Hippocampal formation (tissue), 2 donors: ENCODE measurements at places on chromosomes 5 and 9.

DNA sequence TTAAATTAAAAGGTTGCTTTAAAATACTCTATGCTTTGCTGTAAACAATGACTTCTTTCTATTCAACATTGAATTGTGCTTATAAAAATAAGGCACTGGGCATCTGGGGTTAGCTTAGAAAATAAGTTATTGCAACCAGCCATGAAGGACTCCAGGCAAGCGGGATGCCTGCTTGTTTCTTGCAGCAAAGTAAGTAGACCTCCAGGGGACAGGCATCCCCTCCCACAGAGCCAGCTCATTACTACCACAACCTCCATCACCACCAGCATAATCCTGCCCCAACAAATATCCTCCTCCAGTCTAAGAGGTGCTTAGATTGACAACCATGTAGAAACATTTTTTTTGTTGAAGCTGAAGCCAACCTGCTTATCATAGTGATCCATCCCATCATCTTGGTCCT is 190.4 kb downstream of the TARS1 start:
- DNase-seq: no peak

GRCh38 chr9:106862821-106863720 is at the start of gene ZNF462:
Gene ZNF462, plus strand, starts transcription at chr9:106863166. Its CDS starts 60,218 bp downstream, at chr9:106923384.
- DNase-seq: peak; percentile 71

DNA sequence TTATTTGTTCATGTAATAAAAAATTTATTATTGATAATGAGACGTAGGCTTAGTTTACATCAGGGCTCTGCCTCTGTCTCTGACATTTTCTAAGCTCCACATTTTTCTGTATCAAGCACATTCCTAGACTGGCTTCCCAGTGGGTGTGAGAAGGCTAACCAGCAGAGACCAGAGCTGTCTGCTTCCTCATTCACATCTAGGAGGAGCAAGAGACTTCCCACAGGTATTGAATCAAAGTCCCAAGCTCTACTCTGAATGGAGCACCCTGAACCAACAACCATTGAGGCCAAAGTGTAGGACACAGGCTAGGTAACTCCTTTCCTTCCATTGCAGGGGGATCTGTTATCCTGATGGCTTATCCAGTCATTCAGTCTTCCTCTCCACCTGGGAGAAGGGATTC is 72.4 kb downstream of the PARP8 start:
- no peak for DNase-seq

- no peak for DNase-seq
Observed at GRCh38 chr9:114774524-114774923, 31.3 kb downstream of the TNFSF15 start.

DNA sequence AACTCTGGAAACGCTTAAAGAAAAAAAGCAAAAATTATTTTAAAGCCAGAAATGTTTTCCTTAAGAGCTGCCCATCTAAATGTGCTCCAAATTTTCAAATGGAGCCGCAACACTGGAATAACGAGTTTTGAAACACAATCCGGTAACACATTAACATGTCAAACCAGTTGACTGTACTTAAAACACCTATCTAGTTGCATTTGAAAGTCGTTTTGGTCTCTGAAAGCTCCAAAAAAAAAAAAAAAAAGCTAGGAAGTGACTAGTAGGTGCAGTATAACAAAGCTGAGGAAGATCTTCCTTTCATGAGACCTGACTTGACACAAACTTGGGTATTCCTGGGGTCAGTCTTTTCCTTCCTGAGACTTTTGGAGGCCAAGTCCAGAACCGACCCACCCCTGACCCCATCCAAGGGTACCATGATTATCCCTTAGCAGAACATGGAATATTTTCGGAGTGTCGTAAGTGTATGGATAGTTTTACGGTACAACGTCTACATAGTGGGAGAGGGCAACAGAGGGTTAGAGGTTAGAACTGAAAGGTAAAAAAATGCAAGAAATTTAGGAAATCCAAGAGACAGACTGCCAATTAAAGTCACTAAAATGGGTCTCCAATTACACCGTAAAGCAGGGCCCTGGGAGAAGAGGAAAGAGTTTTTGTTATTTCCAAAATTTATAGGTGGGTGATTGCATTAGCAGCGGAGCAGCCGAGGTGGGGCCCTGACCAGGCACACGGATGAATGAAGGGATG is 812 bp downstream of the CETN3 start:
- no peak for DNase-seq

GRCh38 chr5:12316812-12317211 is 412.6 kb upstream of the CTNND2 start:
- DNase-seq: no peak

DNA sequence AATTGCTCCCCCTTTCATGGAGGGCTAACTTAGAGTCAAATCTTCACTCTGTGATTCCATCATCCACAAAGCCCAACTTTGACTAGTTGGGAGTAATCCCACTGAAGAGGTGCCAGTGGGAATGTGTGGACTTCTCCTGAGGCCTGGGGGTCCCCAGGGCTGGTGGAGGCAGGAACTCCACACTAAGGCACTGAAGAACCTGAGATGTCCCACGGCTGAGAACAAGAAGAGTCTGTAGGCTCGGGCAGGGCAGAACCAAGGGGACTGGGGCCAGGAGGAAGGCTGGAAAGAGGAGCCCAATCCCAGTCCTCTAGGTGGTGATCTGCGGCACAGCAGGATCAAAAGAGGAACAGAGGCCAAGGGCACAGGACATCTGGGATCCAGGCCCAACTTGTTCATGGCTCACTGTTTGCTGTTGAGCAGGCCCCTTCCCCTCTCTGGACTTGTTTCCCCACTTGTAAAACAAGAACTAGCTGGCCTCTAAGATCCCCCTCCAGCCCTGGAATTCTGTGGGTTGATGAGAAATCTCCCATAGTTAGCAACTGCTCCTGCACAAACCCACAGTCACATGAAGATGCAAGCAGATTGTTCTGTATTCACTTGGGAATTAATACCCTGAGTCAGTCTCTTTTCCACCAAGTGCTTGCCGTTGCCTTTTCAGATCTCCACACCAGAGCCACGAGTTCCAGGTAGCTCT is 32.7 kb upstream of the ALDH1B1 start:
- no peak for DNase-seq

GRCh38 chr9:14650596-14650995 is 42.6 kb downstream of the ZDHHC21 start:
- DNase-seq: no peak

DNA sequence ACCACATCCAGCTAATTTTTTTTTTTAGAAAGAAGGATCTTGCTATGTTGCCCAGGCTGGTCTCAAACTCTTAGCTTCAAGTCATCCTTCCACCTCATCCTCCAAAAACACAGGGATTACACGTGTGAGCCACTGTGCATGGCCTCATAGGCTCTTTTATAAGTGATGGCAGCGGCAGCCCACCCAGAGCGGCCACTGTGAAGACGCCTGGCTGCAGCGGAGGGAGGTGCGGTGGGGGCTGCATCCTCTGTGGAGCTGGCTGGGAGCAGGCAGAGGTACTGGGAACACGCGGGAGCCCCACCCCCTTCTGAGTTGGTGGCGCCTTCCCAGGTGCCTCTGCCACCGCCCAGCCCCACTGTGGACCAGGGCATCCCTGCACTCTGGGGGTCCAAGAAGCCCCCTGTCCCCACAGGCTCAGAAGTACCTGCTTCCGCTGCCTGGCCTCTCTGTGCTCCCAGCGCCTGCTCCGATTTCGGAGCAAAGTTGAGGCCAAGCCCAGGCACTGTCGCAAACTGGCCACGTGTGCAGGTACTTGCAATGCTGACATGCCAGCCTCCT is 16.9 kb upstream of the ECPAS start:
- no peak for DNase-seq

DNA sequence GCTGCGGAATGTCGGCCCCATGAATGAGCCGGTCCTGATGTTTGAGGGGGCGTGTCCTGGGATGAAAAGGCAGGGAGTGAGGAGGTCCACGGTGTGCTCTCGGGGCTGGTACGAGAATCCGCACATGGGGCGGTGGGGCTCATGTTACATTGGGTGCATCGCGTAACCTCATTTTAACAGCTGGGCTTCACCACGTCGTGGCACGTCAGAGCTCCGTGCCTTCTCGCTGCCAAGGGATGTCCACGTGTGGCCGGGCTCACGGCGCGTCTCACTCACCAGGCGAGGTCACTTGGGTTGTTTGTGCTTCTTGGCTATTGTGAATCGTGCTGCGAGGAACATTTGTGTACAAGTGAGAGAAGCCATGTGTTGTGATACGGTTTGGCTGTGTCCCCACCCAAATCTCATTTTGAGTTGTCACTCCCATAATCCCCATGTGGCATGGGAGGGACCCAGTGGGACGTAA is 29.1 kb upstream of the IRX4 start:
- no peak for DNase-seq

DNA sequence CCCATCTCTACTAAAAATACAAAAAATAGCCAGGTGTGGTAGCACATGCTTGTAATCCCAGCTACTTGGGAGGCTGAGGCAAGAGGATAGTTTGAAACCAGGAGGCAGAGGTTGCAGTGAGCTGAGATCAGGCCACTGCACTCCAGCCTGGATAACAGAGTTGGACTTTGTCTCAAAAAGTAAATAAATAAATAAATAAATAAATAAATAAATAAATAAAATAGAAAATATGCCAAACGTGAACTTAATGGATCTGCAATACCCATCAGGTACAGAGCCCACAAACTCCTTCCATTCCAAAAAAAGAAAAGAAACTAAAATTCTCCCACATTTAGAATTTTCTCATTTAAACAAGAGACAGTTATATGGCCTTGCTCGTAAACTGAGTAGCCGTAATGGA is 702.7 kb downstream of the CDH18 start:
- DNase-seq: no peak

DNA sequence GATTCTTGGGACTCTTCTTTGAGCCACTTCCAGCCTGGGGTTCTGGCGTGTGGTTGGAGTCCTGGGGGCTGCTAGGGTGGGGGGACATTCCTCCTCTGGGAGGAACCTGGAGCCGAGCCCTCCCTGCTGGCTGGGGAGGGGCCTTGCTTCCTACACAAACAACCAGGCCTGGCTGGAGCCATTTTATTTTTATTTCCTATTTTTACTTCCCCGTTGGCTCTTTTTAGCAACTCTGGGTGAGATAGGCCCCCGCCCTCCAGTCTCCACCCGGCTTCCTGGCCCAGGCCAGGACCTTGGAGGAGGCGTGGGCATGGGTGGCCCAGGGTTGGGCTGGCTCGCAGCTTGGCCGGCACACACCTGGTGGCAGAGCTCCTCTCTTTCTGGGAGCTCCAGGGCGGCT is 15.1 kb downstream of the RXRA start:
- no peak for DNase-seq

GRCh38 chr5:153209016-153209415 is 281.5 kb upstream of the GRIA1 start:
- DNase-seq: no peak

- DNase-seq: peak; percentile 79
Observed at GRCh38 chr5:156326718-156327259, at the start of gene SGCD. Gene SGCD, plus strand, starts transcription at chr5:156327164.

DNA sequence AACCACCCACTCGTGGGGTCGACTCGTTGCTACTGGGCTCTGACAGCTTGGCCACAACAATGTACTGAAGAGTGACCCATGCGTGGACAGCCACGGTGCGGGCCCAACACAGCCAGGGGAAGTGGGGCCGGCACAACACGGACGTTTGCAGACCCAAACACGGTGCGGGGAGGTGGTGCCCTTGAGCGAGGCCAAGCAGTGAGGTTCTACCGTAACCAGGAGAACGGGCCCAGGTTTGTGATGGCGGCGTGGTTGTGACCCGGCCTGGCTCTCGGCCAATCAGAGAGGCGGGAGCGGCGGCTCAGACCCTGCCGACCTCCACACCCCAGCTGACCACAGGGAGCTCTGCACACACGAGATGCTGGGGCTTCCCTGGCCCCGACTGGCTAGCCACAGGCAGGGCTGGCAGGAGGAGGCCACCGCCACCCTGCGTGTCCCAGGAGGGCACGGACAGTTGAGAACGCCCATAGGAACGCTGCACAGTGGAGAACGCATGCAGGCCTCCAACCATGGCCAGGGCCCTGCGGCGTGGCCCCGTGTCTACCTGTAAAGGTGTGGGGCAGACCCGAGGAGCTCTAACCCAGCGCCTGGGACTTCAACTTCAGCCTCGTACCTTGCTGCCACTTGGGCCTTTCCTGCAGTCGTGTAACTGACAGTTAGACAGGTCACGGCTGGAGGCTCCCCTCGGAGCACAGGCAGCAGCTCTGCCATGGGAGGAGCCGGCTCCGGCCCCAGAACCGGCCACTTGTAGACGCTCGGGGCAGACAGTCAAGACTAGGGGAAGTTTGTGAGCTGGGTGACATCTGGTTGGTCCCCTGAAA is 13.7 kb downstream of the BRD3 start:
- DNase-seq: no peak

DNA sequence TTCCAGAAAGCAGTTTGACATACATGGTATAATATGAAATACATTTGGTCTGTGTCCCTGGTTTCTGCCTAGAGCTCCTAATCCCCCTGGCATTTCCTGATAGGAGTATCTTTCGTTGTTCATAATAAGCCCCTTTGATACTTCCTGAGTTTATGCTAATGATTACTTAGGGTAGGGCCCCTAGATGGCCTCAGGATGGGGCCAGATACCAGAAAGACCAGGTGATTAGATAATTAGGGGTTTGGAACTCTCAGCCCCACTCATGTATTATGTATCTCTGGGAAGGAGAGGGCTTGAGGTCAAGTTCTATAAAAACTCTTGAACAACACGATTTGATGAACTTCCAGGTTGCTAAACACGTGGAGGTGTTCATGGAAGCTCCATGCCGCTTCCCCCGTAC is 163.3 kb upstream of the ZNF608 start:
- no peak for DNase-seq

GRCh38 chr5:151271336-151271735 is 18.4 kb downstream of the GM2A start:
- no peak for DNase-seq

- no peak for DNase-seq
Observed at GRCh38 chr5:136143312-136143711, 10.7 kb downstream of the SMAD5 start.

- no peak for DNase-seq
Observed at GRCh38 chr9:70478963-70479641, 64.6 kb upstream of the KLF9 start.

GRCh38 chr5:153831973-153832372 is 206.7 kb downstream of the FAM114A2 start:
- no peak for DNase-seq

GRCh38 chr5:82164977-82165713 is 113.0 kb downstream of the RPS23 start:
- DNase-seq: no peak

DNA sequence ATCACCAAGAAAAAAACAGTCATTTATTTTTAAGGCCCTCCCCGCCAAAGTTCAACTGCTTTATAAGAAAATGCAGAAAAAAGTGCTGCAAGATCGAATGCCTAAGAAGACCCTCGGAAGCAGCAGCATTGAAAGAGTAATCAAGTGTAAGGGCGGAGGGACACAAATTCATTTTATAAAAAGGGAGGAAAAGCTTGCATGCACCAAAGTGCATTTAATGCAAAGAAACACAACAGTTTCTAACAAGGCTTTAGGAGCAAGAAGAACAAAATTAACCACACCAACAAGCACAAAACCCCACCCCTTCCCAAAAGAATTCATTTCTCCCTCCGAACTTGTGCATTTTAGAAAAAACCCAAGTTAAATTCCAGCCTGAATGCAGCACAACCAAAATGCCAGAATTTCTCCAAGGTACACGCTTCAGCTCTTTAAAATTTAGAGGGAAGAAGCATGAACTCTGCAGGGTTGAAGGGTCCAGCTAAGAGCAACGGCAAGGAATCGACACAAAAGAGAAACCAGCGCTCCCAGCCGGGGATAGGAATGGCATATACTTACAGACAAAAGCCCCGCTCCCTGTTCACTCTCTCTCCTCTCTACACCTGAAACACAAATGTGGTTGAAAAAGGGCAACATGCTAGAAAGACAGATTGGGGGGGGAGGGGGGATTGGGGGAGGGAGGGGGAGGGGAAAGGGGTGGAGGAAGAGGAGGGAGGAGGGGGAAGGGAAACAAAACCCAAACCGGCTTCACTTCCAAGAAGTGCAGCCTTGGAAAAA is at the start of gene NREP:
TSS of gene NREP (minus strand) at position 614 of the 774 bp plus-strand sequence. CDS start 1,422 bp downstream, outside the sequence.
- DNase-seq: peak; percentile 79
